ENCODE measurements at places on chromosomes 12 and 14.

DNA sequence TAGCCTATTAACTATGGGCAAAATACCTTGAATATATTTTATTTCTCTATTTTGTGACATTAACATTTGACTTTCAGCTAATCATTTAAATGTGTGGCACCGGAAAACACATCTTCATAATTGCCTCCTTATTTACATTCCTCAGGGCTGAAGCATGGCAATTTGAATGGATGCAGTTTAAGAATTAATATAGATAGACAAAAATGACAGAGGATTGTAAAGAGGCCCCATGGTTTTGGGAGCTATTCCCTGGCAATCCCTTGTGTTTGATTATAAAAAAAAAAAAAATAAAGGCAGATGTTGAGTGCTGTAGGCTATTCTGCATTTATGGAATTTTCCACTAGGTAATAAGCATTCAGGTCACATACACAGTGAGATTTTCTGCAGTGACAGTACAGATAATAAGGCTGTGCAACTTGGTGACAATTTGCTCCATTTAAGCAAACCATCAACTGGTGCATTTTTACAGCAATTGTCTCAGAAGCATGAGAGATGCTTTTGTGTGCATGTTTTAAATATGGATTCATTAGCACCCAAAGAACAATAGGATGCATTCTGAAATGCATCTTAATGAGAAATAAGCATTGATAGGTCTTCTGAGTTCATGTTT is 123.2 kb upstream of the SLC38A4 start:
- no peak for DNase-seq

GRCh38 chr12:114555451-114555850 is 128.5 kb downstream of the TBX3 start:
- no peak for DNase-seq

- no peak for DNase-seq
Observed at GRCh38 chr12:65121956-65122469, 908 bp upstream of the WIF1 start.

DNA sequence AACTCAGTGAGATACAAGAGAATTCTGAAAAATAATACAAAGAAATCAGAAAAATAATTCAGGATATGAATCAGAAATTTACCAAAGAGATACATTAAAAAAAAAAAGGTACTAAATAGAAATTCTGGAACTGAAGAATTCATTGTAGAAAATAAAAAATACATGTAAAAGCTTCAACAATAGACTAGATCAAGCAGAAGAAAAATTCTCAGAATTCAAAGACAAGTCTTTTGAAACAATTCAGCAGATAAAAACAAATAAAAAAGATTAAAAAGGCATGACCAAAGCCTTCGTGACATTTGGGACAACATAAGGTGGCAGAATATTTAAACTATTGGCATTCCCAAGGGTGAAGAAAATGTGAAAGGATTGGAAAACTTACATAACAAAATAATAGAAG is 133.1 kb upstream of the CNOT2 start:
- no peak for DNase-seq

- DNase-seq: no peak
Observed at GRCh38 chr14:26328791-26329190, 269.0 kb downstream of the NOVA1 start.

GRCh38 chr12:71664411-71665089 is 449 bp downstream of the THAP2 start:
- DNase-seq: no peak

DNA sequence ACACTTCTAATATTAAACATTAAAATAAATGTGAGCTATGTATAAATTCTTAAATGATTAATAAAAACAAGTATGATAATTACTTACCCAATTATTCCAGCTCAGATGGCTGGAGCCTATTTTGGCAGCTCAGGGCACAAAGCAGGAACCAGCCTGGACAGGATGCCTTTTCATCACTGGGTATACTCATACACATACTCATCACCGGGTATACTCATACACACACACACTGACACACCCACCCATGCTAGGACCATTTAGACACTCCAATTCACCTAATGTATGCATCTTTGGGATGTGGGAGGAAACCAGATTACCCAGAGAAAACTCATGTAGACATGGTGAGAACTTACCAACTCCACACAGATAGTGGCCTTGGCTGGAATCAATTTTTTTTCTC is 57.9 kb upstream of the CNOT2 start:
- no peak for DNase-seq

Measured in T follicular helper cell (primary cell).